ENCODE measurements at places on chromosomes 16 and 17. TPM values are rescaled to one million over a fixed set of nuclear protein-coding genes. Genes with fewer than 3 reads are reported as not detected.

The CTRB1 gene
- not detected for total RNA-seq

The CDK12 gene
- total RNA-seq, result 19.7 TPM

The PIPOX gene
- 0.60 TPM for total RNA-seq

The GPRC5C gene
- 32.0 TPM for total RNA-seq

The KRTAP9-4 gene
- total RNA-seq, result not detected

The INCA1 gene
- total RNA-seq, result 3.1 TPM

The RFFL gene
- total RNA-seq, result 10.1 TPM

The SOST gene
- 0.14 TPM for total RNA-seq

- peaks cover 4% of the 10 kb centered on the region for H3K4me1 ChIP-seq
- H3K4me3 ChIP-seq, result no peak overlapping the region
- H3K27me3 ChIP-seq, result peaks cover 100% of the 10 kb centered on the region
- no peak overlapping the region for H3K27ac ChIP-seq
Measured at GRCh38 chr17:49003557-49004511, 6.6 kb downstream of the IGF2BP1 start.

- no peak overlapping the region for H3K4me3 ChIP-seq
- DNase-seq, result no peak
- H3K27me3 ChIP-seq, result no peaks in the 10 kb centered on the region
Measured at GRCh38 chr16:61836804-61837393, 199.3 kb downstream of the CDH8 start.

- H3K27me3 ChIP-seq, result no peaks in the 10 kb centered on the region
- DNase-seq, result no peak
- H3K36me3 ChIP-seq, result peaks cover 47% of the 10 kb centered on the region
- H3K4me1 ChIP-seq, result peaks cover 80% of the 10 kb centered on the region
- peak overlapping the region; percentile 32 for H3K4me3 ChIP-seq
- peak overlapping the region; percentile 92 for H3K27ac ChIP-seq
Measured at GRCh38 chr16:84183911-84184591, 2.8 kb downstream of the TAF1C start.

- no peak for DNase-seq
- H3K4me3 ChIP-seq, result no peak overlapping the region
- H3K36me3 ChIP-seq, result peaks cover 80% of the 10 kb centered on the region
- H3K27ac ChIP-seq, result no peak overlapping the region
- no peaks in the 10 kb centered on the region for H3K4me1 ChIP-seq
Measured at GRCh38 chr16:2054543-2055245, 6.9 kb downstream of the TSC2 start.

GRCh38 chr17:65198653-65199382 is 61.6 kb downstream of the RGS9 start:
- H3K4me3 ChIP-seq, result no peak overlapping the region
- peaks cover 3% of the 10 kb centered on the region for H3K27me3 ChIP-seq
- no peak overlapping the region for H3K27ac ChIP-seq
- DNase-seq, result no peak
- H3K4me1 ChIP-seq, result no peaks in the 10 kb centered on the region

DNA sequence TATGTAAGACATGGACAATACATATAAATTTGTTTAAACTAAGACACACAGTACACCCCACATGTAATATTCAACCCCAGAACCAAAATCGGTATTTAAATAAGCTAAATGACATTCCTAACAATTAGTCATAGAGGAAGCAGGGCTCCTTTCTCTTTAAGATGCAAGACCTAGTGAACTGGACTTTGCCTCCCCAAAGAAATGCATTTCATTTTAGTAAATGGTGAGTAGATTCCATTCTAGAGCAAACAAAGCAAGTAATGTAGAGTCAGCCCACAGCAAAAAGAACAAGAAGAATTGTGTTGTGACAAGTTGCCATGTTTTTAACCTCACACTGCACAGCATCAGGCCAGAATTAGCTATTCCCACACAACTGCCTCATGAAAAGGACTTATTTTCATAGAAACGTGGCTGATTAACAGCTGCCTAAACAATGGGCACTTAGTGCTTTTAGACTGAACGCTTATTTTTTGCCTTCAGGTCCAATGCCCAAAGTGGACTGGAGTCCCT is 14.4 kb downstream of the DNAJC7 start:
- no peak overlapping the region for H3K27ac ChIP-seq
- H3K27me3 ChIP-seq, result no peaks in the 10 kb centered on the region
- no peak overlapping the region for H3K4me3 ChIP-seq
- H3K36me3 ChIP-seq, result peaks cover 52% of the 10 kb centered on the region

DNA sequence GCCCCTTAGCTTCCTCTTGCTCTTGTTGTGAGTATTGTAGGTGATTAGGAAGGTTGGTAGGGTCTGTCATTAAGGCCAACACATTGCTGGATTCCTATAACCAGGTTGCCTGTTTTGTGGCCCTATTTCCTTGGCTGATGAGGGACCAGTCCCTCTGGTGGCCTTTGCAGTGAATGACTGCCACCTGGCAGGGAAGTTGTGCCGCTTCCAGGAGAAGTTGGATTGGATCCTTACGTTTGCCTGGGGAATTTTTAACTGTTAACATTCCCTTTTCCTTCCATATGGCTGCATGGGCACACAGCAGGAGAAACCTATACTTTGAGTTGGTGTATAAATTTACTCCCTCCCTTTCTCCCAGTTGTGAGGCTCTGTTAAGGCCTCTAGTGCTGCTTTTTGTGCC is 32.4 kb downstream of the LCMT1 start:
- H3K4me1 ChIP-seq, result peaks cover 3% of the 10 kb centered on the region
- H3K27me3 ChIP-seq, result no peaks in the 10 kb centered on the region
- H3K27ac ChIP-seq, result no peak overlapping the region
- peaks cover 72% of the 10 kb centered on the region for H3K36me3 ChIP-seq

GRCh38 chr16:86157616-86158247 is 258.8 kb downstream of the IRF8 start:
- H3K36me3 ChIP-seq, result no peaks in the 10 kb centered on the region
- H3K27ac ChIP-seq, result no peak overlapping the region
- DNase-seq, result no peak
- peaks cover 47% of the 10 kb centered on the region for H3K27me3 ChIP-seq
- no peaks in the 10 kb centered on the region for H3K4me1 ChIP-seq
- no peak overlapping the region for H3K4me3 ChIP-seq

DNA sequence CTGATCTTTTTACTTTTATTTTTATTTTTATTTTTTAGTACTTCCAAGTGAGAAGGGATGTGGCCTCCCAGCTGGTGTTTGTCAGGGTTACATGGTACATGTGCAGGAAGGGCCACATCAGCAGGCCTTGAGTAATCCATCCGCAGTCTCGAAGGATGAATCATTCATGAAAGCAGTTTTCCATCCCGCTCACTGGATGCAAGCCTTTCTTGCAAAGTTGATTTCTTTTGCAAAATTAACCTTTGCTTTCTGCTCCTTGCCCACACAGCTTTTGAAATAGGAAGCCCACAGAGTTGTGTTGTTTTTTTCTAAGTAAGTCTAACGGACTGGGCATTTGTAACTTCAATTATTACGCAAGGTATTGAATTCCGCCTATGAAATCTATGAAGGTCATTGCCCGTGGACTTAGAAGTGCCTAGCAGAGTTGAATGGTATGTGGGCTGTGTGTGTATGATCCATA is 157.4 kb downstream of the PRKCA start:
- H3K4me3 ChIP-seq, result no peak overlapping the region
- H3K36me3 ChIP-seq, result no peaks in the 10 kb centered on the region
- no peaks in the 10 kb centered on the region for H3K4me1 ChIP-seq
- H3K27me3 ChIP-seq, result no peaks in the 10 kb centered on the region
- DNase-seq, result peak; percentile 40

DNA sequence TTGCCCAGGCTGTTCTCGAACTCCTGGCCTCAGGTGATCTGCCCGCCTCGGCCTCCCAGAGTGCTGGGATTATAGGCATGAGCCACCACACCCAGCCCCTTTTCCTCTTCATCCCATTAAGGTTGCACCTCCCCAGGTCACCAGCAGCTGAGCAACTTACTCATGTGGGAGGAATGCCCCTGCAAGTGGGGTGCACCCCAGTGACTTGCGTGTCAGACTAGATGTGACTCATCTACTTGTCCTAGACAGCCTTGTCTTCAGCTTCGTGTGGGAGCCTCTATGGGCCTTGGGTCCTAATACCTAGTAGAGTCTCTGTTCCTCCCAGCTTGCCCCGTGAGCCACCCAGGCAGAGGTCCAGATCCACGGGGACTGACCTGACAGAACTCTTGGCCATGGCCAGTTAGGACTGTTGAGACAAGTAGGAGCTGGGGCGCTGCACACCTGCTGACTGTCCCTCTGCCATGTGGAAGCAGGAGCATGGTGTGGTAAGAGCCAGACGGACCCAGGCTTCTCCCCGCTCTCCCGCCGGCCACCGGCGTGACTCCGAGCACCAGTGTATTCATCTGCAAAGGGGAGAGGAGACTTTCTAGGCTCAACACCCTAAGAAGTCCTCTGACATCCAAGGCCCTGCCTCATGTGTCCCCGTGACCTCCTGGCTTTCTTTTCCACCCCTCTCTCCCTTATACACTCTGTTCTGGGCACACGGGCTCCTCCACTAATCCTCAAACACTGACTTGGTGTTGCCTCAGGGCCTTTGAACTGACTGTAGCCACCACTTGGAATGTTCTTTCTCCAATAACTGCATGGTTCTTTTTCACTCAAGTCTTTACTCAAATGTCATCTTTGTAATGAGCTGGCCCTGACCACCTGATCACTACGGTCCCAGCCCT is 11.6 kb upstream of the CBX4 start:
- H3K27ac ChIP-seq, result no peak overlapping the region
- H3K36me3 ChIP-seq, result no peaks in the 10 kb centered on the region
- no peak overlapping the region for H3K4me3 ChIP-seq
- H3K4me1 ChIP-seq, result no peaks in the 10 kb centered on the region
- DNase-seq, result no peak

GRCh38 chr17:27415120-27415795 is 41.0 kb upstream of the KSR1 start:
- H3K27ac ChIP-seq, result no peak overlapping the region
- H3K27me3 ChIP-seq, result no peaks in the 10 kb centered on the region
- no peaks in the 10 kb centered on the region for H3K36me3 ChIP-seq
- DNase-seq, result no peak

- peaks cover 4% of the 10 kb centered on the region for H3K27me3 ChIP-seq
- H3K4me3 ChIP-seq, result peak overlapping the region; percentile 51
- no peaks in the 10 kb centered on the region for H3K36me3 ChIP-seq
- DNase-seq, result peak; percentile 94
Measured at GRCh38 chr16:87853411-87854052, 15.8 kb downstream of the SLC7A5 start.

DNA sequence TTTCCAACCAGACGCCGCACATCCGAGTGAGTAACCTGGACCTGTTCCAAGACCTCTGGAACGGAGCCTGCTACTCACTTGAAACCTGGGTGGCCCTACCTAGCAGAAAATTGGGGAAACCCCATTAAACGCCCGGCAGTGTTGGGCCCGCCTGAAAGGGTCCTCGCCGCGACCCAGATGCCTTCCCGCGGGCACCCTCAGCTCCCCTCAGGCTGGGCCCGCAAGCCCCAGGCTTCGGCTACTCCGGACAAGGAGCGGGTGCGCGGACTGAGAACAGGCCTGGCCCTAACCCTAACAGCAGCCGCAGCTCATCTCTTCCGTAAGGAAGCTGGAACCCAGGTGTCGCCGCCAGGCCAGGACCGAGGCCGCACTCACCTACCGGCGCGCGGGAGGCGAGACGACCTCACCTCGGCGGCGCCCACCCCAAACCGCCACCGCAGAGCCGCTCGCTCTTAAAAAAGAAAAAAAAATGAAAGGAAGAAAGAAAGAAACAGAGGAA is 344 bp downstream of the PSME3IP1 start:
- H3K4me3 ChIP-seq, result peak overlapping the region; percentile 97
- no peaks in the 10 kb centered on the region for H3K27me3 ChIP-seq
- peak overlapping the region; percentile 95 for H3K27ac ChIP-seq
- H3K4me1 ChIP-seq, result peaks cover 57% of the 10 kb centered on the region
- no peaks in the 10 kb centered on the region for H3K36me3 ChIP-seq
- peak; percentile 40 for DNase-seq

DNA sequence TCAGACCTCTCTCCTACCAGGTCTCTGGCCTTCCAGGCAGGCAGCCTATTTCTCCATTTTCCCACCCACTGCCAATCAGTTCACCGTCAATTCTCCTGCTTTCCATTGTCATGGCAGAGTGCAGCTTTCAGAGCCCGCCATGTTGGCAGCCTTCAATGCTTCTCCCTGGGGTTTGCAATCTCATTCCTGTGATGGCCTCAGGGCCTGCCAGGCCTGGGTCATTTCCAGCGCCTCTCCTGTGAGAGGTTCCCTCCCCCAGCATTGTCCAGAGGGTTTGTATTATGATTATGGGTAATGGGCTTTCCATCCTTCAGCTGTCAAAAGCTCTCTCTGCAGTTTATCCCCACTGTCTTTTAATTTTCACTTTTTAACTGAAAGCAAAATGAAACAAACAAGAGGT is 716.6 kb upstream of the CDH8 start:
- no peak overlapping the region for H3K4me3 ChIP-seq
- H3K4me1 ChIP-seq, result no peaks in the 10 kb centered on the region
- H3K27ac ChIP-seq, result no peak overlapping the region
- no peaks in the 10 kb centered on the region for H3K36me3 ChIP-seq
- no peaks in the 10 kb centered on the region for H3K27me3 ChIP-seq
- DNase-seq, result no peak

GRCh38 chr17:65023791-65024190 is 32.7 kb downstream of the GNA13 start:
- peaks cover 72% of the 10 kb centered on the region for H3K4me1 ChIP-seq
- no peak overlapping the region for H3K4me3 ChIP-seq
- H3K27ac ChIP-seq, result no peak overlapping the region
- no peaks in the 10 kb centered on the region for H3K36me3 ChIP-seq

Data from left ventricle myocardium inferior (tissue), 1 donor.